ENCODE measurements at places on chromosomes 11 and 22. TPM values are rescaled to one million over a fixed set of nuclear protein-coding genes. Genes with fewer than 3 reads are reported as not detected.

DNA sequence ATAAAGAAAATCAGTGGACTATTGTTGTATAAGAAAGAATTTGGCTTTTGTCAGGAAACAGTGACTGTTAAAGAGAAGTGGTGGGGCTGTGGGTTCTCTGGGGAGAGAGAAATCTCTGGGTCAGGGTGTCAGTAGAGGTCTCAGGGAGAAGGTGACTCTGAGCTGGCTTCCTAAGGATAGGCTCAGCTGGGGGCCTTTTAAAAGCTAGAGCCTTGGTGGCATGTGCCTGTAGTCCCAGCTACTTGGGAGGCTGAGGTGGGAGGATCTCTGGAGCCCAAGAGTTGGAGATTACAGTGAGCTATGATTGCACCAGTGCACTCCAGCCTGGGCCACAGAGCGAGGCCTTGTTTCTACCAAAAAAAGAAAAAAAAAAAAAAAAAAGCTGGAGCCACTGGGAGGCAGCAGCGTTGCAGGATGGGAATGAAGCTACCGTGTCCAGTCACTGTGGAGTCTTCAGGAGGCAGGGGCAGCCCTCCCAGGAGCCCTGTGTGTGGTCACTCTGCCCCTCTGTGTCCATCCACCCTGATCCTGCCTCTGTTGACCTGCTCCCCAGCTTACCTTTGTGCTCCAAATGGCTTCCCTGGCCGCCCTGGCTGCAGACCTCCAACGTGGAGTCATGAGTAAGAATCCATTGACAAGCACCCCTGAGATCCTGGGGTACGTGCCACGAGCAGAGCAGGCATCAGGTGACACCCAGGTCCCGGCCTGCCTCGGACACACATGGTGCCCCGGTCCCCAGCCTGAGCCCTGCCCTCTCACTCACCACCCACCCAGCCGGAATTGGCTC is 5.4 kb upstream of the MIF start:
- no peaks in the 10 kb centered on the region for H3K27me3 ChIP-seq
- H3K4me3 ChIP-seq, result no peak overlapping the region
- no peaks in the 10 kb centered on the region for H3K4me1 ChIP-seq
- no peak for DNase-seq
- H3K27ac ChIP-seq, result no peak overlapping the region
- H3K36me3 ChIP-seq, result no peaks in the 10 kb centered on the region

DNA sequence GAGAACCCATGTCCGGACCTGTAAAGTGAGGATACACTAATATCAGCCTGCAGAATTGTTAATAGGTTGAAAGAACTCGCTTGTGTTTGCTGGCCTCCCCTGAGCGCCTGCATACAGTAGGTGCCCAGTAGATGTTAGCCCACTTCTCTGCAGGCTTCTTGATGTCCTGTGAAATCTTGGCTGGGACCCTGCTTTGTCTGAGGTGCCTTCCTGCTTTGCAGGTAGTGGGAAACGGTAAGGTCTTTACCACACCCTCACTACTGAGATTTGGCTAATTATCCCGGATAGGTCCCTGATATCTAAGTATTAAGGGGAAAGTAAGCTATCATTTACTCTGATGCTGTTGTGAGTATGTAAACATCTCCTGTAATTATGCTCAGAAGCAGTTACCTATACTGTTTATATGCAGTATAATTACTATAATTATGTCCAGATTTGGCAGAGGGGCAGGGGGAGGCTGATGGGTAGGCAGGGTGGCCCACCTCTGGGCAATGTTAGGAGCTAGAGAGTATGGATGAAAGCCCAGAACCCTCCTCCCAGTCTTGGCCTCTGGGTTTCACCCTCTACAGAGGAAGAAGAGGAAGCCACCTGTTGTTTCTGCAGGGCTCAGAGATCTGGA is 1.2 kb upstream of the ARRB1 start:
- H3K27ac ChIP-seq, result peak overlapping the region; percentile 94
- H3K4me1 ChIP-seq, result peaks cover 50% of the 10 kb centered on the region
- no peaks in the 10 kb centered on the region for H3K27me3 ChIP-seq
- no peak for DNase-seq
- H3K4me3 ChIP-seq, result peak overlapping the region; percentile 78

- no peaks in the 10 kb centered on the region for H3K27me3 ChIP-seq
- H3K4me1 ChIP-seq, result no peaks in the 10 kb centered on the region
- no peak overlapping the region for H3K4me3 ChIP-seq
- H3K27ac ChIP-seq, result no peak overlapping the region
- DNase-seq, result no peak
Measured at GRCh38 chr11:78504181-78504580, 70.5 kb downstream of the NARS2 start.

- no peaks in the 10 kb centered on the region for H3K36me3 ChIP-seq
- H3K27me3 ChIP-seq, result no peaks in the 10 kb centered on the region
- no peak for DNase-seq
- H3K4me1 ChIP-seq, result peaks cover 26% of the 10 kb centered on the region
- no peak overlapping the region for H3K27ac ChIP-seq
Measured at GRCh38 chr11:33751878-33752277, 15.7 kb upstream of the CD59 start.

DNA sequence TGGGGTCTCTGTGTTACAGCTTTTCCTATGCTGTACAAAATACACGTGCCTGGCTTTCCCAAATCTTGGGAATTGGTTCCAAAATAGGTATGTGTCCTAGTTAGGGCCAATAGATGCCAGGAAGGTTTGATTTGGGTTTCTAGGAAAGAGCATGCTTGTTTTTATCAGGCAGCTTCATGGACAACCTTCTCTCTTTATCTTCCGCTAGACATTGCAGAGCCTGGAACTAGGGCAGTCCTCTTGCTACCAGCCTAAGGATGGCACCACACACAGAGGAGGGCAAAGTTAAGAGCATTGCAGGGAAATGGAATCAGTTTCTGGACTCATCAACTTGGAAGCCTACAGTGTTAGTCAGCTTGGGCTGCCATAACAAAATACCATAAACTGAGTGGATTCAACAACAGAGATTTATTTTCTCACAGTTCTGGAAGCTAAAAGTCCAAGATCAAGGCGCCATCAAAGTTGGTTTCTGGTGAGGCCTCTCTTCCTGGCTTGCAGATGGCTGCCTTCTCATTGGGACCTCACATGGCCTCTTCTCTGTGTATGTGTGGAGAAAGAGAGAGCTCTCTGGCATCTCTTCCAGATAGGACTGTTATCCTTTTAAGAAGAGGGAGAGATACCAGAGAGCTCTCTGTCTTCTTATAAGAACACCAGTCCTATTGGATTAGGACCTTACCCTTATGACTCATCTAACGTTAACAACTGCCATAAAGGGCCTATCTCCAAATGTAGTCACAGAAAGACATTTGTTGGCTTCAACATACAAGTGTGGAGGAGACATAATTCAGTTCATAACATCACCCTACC is 27.3 kb upstream of the CREB3L1 start:
- no peak overlapping the region for H3K27ac ChIP-seq
- DNase-seq, result no peak
- no peak overlapping the region for H3K4me3 ChIP-seq
- H3K4me1 ChIP-seq, result no peaks in the 10 kb centered on the region
- H3K36me3 ChIP-seq, result no peaks in the 10 kb centered on the region

DNA sequence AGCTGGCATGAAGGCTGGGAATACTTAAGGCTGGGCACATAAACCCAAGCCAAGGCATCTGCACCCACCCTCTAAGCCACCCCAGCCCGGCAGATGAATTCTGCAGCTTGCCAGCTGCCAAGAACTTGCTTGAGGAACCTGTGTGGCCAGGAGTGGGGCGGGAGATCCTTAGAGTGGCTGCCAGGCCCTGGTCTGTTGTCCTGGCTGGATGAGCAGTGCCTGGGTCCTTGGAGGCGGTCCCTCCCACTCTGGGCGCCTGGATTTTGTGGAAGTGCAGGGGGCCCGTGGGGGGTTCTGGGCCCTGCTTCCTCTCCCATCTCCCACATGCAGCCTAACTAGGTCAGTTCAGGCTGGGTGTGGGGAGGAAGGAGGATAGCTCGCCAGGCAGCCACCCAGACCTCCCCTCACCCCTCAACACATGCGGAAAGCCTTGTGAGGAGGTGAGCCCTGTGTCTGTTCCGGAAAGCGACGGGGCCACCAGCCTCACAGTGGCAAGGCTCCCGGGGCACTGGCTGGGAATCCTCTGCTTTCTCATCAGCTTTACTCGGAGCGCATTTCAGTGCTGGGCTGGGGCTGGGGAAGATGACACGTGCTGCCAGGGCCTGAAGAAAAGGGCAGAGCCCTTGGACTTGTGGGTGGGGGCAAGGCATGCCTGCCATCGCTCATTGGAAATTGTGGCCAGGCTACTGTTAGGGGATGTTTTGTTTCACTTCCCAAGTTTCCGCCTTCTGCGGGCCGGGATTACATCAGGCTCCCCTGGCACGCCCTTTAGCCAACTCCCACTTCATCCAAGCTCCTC is 8.4 kb downstream of the DAGLA start:
- DNase-seq, result peak; percentile 69
- H3K4me3 ChIP-seq, result no peak overlapping the region
- H3K27me3 ChIP-seq, result no peaks in the 10 kb centered on the region
- H3K4me1 ChIP-seq, result peaks cover 44% of the 10 kb centered on the region
- H3K36me3 ChIP-seq, result no peaks in the 10 kb centered on the region

DNA sequence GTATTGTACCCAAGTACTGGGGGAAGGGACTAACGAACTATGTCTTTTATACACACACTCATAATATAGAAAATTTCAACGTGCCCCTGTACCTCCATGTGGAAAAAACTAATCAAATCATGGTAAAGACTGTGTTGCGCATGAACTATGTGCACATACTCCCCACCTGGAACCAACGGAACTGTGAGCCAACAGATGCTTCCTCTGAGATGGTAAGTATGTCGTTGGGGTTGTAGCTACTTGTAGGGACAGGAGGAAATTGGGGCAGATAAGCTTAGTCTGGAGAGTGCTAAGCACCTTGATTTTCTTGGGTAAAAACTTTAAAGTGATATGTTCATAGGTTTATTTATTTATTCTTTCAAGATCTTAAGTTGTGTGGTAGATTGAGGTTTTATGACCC is 40.1 kb downstream of the GLYAT start:
- H3K36me3 ChIP-seq, result no peaks in the 10 kb centered on the region
- H3K4me1 ChIP-seq, result no peaks in the 10 kb centered on the region
- no peak overlapping the region for H3K4me3 ChIP-seq
- no peak for DNase-seq
- no peak overlapping the region for H3K27ac ChIP-seq

GRCh38 chr11:819943-820649 is 1.4 kb downstream of the PNPLA2 start:
- H3K4me1 ChIP-seq, result peaks cover 49% of the 10 kb centered on the region
- H3K27me3 ChIP-seq, result no peaks in the 10 kb centered on the region
- H3K36me3 ChIP-seq, result peaks cover 7% of the 10 kb centered on the region

- no peak overlapping the region for H3K4me3 ChIP-seq
- H3K36me3 ChIP-seq, result no peaks in the 10 kb centered on the region
- DNase-seq, result no peak
- no peaks in the 10 kb centered on the region for H3K27me3 ChIP-seq
- no peak overlapping the region for H3K27ac ChIP-seq
Measured at GRCh38 chr11:30510750-30511149, 75.4 kb downstream of the MPPED2 start.

DNA sequence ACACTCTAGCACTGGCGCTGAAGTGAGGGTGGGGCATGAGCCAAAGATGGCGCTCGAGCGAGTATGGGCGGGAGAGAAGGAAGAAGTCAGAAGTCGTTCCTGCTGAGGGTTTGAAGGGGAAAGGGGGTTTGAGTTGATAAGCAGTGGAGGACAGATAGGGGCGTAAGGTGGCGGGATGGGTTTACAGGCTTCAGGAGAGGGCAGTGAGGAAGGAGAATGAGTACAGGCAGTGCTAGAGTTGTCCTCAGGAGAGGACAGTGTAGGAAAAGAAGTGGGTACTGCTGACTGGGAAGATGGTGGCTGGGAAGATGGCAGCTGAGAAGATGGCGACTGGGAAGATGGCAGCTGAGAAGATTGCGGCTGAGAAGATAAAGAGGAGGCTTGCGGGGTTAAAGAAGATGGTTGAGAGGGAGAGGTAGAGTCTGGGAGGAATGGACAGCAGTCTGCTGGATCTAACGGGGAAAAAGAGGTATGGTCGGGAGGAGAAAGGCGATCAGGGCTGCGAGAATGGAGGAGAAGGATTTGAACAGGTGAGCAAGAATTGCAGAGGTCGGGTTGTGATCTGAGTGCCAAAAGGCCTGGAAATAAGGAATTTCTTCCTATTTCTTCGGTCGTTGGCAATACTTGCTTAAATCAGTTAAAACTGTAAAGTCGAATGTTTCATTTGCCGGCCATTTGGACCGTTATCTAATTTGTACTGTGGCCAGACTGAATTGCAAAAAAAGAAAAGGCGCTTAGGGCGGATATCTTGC is 5.2 kb downstream of the PPFIBP2 start:
- no peak overlapping the region for H3K27ac ChIP-seq
- no peaks in the 10 kb centered on the region for H3K36me3 ChIP-seq
- H3K4me1 ChIP-seq, result peaks cover 50% of the 10 kb centered on the region
- no peaks in the 10 kb centered on the region for H3K27me3 ChIP-seq

DNA sequence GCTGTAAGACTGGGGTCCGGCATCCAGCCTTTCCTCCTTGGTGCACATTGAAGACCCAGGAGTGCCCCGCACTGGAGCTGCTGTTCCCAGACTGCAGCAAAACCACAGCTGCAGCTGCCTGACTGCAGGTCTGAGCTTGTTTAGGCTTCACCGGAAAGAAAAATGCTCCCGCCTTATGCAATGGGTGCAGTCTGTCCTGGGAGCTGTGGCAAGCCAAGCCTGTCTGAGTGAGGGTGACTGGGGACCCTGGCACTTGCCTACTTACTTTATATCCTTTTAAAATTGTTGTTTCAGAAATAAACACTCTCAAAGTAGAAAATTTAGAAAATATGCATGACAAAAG is 23.3 kb upstream of the CD44 start:
- no peaks in the 10 kb centered on the region for H3K36me3 ChIP-seq
- no peaks in the 10 kb centered on the region for H3K27me3 ChIP-seq
- no peak overlapping the region for H3K27ac ChIP-seq
- H3K4me1 ChIP-seq, result peaks cover 40% of the 10 kb centered on the region
- H3K4me3 ChIP-seq, result no peak overlapping the region

- H3K4me3 ChIP-seq, result no peak overlapping the region
- H3K27ac ChIP-seq, result peak overlapping the region; percentile 48
- H3K27me3 ChIP-seq, result no peaks in the 10 kb centered on the region
- peaks cover 69% of the 10 kb centered on the region for H3K4me1 ChIP-seq
- no peak for DNase-seq
- H3K36me3 ChIP-seq, result peaks cover 72% of the 10 kb centered on the region
Measured at GRCh38 chr11:12245549-12246016, 131.8 kb upstream of the PARVA start.

C11orf52 gene
- 1.4 TPM for total RNA-seq

FJX1 gene
- total RNA-seq, result 1.2 TPM

BDNF gene
- total RNA-seq, result 15.6 TPM

SCGB1A1 gene
- total RNA-seq, result not detected

FGF4 gene
- not detected for total RNA-seq

Data from heart right ventricle (tissue), 16 donors.